Calu3 (cell line): ENCODE measurements at places on chromosomes 5 and 9.
A peak's percentile ranks its signal among the peaks of the same experiment; 100 is the strongest.

DNA sequence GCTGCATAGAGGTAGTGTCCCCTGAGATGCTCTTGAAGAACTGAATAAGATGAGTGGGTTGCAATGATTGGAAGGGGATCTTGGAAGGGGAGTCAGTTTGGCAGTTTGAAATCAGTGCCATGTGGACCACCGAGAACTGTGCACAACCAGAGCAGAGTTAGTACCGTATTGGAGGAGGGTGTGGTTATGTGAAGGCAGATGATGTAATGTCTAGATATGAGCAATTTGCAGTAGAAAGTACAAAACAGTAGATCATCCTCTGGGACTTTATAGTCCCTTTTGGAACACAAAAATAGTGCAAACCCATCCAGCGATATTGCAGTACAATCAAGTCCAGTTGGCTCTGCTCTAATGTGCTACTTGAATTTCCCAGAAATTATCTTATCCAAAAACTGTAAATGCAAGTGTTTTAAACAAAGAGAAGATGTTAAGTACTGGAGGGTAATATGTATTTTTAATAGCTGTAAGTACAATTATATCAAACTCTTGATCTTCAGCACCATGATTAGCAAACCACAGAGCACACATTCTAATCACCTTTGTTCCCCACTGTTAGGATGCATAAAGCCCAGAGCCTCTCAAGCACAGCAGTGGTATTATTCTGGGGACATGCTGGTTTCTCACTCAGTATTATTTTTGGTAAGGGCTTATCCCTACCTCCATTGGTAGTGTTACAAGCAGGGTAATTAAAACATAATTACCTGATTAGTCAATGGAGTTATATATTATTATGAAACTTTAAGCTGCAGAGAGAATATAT, 41.5 kb downstream of the MEGF10 start:
- no peak for DNase-seq

DNA sequence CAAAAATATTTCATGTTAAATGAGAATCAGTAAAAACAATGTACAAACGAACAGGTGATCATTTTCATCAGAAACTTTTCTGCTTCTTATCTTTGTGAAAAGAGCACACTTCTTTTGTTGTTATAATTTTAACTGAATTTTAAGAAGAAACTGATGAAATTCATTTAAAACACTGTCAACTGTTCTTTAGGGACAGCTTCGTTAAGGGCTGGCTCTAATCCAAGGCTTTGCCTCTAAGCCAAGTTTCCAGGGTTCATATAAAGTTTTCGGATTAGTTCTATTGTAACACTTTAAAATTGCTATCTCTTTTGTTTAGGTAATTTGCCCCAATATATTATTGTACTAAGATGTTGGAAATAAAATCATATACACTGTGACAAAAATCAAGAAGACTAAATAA, 559.2 kb downstream of the TUSC1 start:
- no peak for DNase-seq

- no peak for DNase-seq
These were observed 34.3 kb downstream of the ROR2 start for GRCh38 chr9:91915524-91916263.

- no peak for DNase-seq
These were observed 16.1 kb downstream of the HNRNPH1 start for GRCh38 chr5:179607160-179607931.

DNA sequence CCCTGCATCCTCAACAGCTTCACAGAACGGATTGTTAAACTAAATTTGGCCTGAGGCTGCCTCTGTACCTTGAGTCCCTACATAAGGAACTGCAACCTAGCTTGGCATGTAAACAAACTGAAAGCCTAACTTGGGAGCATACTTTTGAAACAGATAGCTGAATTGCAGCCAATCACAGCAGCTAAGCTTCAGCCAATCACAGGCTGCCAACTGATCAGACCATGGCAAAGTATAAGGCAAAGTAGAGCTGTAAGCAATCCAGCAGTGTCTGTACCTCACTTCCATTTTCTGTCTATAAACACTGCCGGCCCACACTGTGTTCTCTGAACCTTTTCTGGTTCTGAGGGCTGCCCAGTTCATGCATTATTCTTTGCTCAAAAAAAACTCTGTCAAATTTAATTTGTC, 8.9 kb upstream of the ZNF483 start:
- DNase-seq: no peak

DNA sequence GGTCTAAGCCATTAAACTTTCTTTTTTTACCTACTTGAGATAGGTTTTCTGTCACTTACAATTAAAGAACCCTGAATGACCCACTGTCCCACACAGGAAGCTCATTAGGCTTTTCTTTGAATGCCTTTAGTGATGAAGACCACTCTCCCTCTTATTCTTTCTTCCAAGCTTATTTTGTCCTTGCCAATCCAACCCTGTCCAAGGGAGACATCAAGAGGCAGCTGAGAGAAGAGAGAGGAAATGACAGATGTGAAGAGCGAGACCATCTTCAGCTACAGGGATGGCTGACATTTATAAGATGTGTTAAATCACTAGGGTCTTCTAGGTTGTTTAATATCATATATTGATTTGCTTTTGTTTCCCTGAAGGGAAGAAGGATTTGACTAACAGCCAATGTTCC, 133.5 kb downstream of the FAM114A2 start:
- no peak for DNase-seq

GRCh38 chr9:37197158-37198038, 77.0 kb downstream of the ZCCHC7 start:
- DNase-seq: no peak

GRCh38 chr5:270340-270739, 1.1 kb upstream of the PDCD6 start:
- no peak for DNase-seq

DNA sequence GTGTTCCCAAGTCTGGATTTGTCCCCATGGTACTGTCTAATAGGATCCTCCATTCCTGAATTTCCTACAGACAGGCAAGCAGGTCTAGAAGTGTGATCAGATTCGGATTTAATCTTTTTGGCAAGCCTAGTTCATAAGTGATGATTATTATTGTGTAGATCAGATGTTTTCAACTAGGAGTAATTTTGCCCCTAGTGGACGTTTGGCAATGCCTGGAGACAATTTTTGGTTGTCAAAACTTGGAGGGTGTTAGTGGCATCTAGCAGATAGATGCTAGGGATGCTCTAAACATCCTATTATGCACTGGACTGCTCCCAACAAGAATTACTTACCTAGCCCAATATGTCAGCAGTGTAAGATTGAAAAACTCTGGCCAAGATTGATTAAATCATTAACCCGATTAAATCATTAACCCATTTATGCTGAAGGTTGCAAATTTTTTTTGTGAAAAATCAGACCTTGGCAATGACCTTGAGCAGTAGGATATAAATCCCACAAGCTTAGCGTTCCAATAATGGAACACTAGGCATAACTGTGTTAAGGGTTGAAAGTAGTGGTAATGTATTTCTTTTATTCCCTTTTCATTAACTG, 28.2 kb downstream of the TCERG1 start:
- DNase-seq: no peak

DNA sequence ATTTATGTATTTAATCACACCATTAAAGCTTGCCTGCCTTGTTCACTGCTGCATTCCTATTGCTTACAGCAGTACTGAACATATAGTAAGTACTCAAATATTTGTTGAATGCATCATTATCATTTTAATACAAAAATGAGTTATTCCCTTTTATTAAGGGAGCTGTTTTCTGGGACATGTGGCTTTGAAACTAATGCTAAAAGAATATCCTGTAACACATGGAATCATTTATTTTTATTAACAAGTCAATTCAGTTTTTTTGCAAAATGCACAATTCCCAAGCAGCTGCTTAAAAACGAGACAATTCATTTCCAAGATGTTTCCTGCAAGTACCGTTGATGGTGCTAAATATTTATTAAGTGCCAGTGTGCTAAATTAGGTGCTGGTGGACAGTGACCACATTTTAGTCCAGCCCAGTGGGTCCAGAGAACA, 148.3 kb upstream of the NR3C1 start:
- no peak for DNase-seq

DNA sequence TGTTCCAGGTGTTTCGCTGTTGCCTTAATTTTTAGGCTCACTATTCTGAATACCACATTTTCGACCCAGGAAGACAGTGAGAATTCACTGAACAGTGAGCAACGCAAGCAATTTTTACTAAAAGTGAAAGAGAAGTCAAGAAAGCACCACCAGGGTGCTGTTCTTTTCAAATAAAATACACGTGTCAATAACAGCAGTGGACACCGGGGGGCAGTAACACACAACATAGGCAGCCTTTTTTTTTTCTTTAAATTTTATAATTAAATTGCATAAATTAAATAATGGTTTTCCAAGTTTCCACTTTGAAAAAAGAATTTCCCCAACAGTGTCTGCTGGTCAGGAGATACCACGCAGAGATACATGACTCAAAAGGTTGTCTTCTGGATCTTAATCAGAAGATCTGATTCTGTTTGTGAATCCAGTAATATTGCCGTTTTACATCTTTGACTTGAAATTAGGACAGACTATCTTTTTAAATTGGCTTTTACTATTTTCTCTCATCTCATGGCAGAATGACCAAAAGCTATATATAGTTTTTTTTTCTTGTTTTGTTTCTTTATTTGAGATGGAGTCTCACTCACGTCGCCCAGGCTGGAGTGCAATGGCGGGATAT, 47.1 kb upstream of the SH3GL2 start:
- peak; percentile 58 for DNase-seq

DNA sequence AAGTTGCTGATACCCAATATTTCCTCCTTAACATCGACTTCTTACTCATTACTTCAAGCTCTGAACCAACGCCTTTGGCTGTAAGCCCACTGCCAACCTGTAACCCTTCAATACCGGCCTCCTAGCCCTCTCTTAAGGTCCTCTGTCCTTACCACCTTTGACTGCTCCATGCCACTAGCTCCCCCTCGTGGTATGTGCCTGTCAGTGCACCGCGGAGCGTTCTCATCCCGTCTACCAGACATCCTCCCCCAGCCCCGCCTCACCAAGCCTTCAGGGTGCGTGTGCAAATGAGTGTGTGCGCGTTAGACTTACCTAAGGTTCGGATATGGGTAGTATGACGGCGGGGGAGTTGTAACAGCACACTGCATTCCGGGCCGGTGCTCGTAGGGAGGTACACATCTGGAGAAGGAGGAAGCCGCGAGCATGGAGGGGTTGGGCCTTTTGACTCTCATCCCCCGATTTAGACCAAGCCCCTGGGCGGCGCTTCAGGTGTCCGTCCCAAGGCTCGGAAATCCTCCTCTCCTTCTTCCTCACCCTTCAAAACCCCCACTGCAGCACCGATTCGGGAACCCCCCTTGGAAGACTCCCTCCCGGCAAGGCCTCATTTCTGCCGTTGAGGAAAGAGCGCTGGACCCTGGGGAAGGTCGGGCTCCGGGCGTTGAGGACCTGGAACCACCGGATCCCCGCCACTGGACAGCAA, 2.8 kb upstream of the MYORG start:
- peak; percentile 85 for DNase-seq

GRCh38 chr9:86682240-86682639, 265.1 kb downstream of the GAS1 start:
- no peak for DNase-seq

DNA sequence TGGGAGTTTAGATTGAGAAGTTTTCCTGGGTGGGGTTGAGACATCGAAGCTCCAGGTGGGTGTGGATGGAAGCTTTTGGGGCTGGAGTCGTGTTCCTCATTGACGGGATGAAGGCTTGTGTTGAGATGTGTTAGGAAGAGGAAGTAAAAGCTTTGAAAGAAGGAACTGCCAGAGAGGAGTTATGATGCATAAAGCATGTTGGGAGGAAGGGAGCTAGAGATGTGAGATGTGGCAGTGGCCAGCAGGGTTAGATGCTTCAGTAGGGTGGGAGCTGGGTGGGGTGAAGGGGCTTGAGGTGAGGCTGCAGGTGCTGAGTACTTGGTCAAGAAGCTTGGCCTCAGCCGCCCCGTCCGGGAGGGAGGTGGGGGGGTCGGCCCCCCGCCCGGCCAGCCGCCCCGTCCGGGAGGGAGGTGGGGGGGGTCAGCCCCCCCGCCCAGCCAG, 56.7 kb downstream of the HSPA4 start:
- DNase-seq: peak; percentile 23

- DNase-seq: no peak
These were observed 111.0 kb downstream of the DNAH5 start for GRCh38 chr5:13833440-13833839.

- DNase-seq: no peak
These were observed 10.7 kb downstream of the CD14 start for GRCh38 chr5:140622301-140622700.

DNA sequence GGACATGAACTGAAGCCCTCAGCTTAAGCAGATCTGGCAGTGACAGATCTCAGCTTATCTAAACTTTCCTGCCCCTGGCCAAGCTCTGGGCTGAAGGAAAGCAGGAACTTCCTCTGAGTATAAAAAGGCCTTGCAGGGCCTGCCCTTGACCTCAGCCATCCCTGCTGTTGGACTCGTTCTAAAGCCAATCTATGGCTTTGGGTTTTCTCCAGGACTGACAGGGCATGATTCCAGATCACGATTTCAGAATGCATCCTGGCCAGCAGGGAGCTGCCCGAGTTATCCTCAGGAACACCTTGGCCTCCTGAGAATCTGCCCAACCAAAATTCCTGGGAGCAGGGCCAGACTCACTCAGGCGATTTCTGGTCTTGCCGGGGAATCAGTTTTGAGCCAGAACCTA, 502.7 kb downstream of the TLE4 start:
- no peak for DNase-seq

DNA sequence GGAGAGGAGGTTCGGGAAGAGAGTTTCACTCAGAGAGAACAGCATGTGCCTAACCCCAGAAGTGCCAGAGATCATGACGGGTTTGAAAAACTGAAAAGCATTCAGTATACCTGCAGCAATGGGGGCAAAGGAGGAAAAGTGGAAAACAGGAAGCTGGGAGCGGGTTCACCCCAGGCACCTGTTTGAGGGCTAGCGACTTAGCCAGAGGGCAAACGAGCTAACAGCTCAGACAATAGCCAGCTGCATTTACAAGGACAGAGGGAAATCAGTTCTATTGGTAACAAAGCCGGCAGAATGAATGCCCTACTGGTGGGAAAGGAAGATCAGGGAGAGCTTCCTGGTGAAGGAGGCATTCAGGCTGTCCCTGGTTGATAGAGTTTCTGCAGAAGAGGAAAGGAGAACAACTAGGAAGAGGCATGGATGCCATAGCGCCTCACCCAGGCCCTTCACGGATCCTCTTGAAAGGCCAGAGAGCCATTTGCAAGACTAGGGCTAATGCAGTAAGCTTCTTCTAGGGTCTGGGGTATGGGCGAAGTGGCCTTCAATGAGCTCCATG, 141.7 kb upstream of the ADRA1B start:
- DNase-seq: no peak
